NCI-H1092 treated with DMSO at 0.1 percent for 48 hours (cell line): ENCODE measurements at places on chromosomes 3 and 15.
A peak's percentile ranks its signal among the peaks of the same experiment; 100 is the strongest.

- DNase-seq = no peak
These were observed 5.4 kb downstream of the SEMA3F start for GRCh38 chr3:50160561-50160983.

DNA sequence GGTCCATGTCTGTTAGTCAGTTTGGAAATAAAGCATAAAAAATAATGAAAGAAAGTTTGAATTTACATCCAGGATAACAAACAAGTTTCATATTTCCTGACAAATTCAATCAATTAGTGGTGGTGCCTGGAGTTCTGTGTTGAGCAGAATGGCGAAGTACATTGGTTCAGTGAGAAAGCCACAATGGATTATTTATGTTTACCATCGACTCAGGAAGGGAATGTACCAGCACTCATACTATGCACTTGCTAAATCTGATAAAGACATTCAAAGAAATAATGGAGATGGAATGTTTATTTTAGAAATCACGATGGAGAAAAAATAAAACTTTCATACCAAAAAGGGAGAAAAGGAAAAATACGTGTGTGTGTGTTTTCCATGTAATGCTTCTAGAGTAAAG lies 45.3 kb upstream of the MME start:
- no peak for DNase-seq

- DNase-seq = peak; percentile 5
These were observed 199.1 kb downstream of the LRRN1 start for GRCh38 chr3:3998140-3998922.

- peak; percentile 45 for DNase-seq
These were observed 800 bp downstream of the DAG1 start for GRCh38 chr3:49470714-49471420.

GRCh38 chr3:179446501-179446900 lies 4.8 kb downstream of the GNB4 start:
- no peak for DNase-seq

DNA sequence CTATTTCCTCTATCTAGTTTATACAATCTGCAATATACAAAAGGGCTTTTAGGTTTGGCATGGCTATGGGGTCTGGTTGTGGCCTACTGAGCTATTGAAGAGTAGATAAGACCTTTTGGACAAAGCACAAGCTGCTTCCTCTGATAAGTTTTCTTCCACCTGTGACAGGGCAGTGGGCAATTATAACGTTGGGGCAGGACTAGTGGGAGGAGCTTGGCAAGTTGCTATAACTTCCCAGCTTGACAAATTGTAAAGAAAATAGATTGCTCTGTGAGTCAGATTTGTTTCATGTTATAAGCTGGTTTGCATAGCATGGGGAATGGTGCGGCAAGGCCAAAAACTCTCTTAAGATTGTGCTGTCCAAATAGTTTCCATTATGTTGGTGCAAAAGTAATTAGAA lies 64.9 kb downstream of the SLC7A14 start:
- no peak for DNase-seq

DNA sequence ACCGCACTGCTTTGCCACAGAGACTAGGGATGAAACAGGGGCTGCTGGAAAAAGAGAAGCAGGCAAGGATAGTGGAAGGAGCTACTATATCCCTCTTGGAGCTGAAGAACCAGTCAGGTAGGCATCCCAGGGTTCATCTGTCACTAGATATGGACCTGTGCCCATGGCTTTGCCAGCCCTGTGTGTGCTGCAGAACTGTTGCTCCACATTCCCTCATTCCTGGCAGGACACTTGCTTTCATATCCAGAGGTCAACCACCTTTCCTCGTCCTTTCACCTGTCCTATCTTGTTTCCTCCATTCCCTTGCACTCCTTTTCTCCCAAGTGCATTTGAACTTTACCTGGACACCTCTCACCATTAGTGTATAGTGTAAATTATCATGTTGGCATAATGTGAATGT lies 12.0 kb downstream of the SNRK start:
- DNase-seq = no peak

GRCh38 chr3:189049458-189050236 lies 122.1 kb upstream of the TPRG1 start:
- DNase-seq = no peak

GRCh38 chr15:63476229-63476632 lies 28.2 kb upstream of the USP3 start:
- DNase-seq = no peak

GRCh38 chr3:99536555-99537314 lies 101.7 kb upstream of the COL8A1 start:
- DNase-seq = no peak

GRCh38 chr3:69542805-69543429 lies 157.0 kb upstream of the FRMD4B start:
- no peak for DNase-seq

DNA sequence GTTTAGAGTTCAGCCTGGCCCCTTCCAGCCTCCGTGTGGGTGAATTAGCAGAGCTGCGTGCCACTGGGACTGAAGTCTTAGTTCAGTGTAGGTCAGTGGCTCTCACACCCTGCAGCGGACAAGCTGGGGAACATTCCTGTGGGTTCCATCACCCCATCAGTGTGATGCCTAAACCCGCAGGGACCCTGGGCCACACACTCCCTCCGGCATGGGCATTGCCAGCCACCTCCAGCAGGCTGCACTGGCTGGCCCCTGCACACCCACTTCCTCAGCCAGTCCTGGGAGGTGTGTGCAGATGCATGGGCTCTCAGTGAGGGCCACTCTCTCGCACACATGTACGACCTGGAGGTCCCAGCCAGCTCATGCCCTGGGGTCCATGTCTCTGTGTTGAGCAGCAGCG lies 32.1 kb upstream of the TOPBP1 start:
- no peak for DNase-seq

- DNase-seq = no peak
These were observed 36.0 kb downstream of the NECTIN3 start for GRCh38 chr3:111107662-111108035.

DNA sequence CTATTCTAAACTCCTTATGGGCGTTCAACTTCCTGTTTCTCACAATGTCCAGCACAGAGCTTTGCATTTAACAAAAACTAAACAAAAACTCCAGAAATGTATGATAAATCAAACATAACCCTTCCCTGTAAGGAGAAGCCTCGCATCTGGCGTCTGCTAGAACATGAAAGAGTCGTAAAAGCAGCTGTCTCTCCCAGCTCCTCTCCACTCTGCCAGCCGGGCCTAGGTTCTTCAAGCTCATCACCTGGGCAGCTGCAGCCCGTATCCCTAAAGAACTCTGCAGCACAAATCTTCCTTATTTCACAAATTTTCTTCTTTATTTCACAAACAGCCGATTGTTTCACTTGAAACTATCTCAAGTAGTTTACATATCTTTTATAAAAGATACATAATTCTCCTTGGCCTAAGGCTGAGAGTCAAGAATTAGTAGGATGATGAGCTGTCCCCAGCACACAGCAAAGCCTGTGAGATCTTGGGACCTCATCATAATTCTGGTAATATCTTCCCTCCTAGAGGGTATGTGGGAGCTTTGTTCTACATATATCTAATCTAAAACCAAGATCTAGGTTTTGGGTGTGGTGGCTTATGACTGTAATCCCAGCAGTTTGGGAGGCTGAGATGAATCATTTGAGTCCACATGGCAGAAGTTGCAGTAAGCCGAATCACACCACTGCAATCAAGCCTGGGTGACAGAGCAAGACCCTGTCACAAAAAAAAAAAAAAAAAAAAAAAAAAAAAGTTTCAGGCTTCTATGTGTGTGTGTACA lies 35.3 kb downstream of the ANXA2 start:
- no peak for DNase-seq

GRCh38 chr3:8864402-8865350 lies 95.3 kb upstream of the OXTR start:
- no peak for DNase-seq

DNA sequence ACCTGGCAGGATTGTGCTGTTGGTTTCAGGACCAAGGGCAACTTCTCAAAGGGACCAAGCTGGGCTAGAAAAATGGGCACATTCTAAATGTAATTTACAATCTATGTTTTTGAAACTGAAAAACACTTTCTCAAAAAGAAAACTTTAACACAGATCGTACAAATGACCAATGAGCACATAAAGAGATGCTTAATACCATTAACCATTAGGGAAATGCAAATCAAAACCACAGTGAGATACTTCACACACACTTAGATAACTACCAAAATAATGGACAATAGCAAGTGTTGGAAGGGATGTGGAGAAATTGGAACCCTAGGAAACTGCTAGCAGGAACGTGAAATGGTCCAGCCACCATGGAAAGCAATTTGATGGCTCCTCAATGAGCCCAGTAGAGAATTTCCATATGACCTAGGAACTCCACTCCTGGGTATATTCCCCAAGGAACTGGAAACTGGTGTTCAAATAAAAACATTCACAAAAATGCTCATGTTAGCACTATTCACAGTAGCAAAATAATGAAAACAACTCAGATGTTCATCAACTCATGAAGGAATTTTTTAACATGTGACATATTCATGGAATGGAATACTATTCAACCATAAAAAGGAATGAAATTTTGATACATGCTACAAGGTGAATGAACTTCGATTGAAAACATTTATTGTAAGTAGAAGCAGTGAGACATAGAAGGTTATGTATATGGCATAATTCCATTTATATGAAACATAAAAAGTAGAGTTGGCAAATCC lies 288.3 kb upstream of the NR2F2 start:
- DNase-seq = no peak

DNA sequence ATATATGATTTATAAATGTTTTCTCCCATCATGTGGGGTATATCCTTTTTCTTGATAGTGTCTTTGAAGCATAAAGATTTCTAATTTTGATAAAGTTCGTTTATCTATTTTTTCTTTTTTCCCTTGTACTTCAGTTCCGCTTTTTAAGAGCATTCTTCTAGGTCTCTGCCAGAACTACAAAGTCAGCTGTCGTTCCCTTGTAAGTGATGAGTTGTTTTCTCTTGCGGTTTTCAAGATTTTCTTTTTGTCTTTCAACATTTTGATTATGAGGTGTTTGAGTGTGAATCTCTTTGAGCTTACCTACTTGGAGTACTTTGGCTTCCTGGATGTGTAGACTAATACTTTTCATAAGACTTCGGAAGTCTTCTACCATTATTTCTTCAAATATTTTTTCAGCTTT lies 9.3 kb upstream of the PRICKLE2 start:
- DNase-seq = no peak

DNA sequence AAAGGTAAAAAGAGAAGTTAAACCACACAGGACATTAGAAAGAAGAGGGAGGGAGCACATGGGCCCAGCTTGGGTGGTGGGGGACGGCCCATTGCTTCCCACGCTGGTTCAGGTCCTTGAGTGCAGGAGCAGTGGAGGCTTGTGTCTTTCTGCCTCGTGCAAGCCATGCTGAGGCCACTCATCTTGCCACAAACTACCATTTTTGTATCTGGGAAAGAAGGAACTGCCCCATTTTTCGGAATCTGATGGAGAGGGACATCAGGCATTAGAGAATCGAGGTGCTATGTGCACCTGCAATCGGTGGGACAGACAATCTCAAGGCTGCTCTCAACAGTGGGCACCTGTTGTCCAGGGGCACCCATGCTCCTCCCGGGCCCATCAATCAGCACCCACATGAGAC lies 234.5 kb downstream of the KLF13 start:
- no peak for DNase-seq

DNA sequence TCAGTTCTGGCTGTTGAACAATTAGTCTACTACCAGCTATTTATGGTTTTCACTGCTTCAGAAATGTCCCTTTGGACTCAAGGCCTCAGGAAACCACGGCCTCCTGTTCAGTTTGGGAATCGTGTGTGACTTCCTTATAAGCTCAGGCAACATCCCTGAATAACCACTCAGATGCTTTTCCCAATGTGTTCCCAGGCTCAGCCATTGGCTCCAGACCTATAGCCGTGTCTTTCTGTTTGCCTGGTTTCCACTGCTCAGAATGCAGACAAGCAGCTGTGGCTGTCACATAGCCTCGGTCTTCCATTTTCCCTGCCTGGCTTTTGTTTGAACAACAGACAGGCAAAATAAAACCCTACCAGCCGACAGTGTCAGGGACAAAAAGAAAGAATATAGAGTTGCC lies 63.2 kb upstream of the ATP2B2 start:
- no peak for DNase-seq

DNA sequence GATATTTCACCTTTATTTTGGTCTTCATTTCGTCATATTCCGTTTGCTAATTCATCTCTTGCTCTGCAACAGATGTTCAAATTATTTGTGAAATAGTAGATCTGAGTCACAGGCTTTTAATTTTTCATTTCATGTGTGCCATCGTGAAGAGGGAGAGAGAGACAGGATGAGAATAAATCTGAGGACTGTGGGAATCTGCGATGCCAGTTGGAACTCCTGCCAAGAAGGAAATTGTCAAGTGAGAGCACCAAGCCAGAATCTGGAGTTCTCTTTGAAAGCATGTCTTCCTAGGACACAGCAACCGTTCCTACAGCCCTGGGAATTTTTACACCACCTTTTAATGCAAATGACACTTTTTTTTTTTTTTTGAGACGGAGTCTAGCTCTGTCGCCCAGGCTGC lies 48.8 kb downstream of the NSMCE3 start:
- DNase-seq = no peak

- DNase-seq = no peak
These were observed 54.9 kb downstream of the RAP2B start for GRCh38 chr3:153216928-153217327.

DNA sequence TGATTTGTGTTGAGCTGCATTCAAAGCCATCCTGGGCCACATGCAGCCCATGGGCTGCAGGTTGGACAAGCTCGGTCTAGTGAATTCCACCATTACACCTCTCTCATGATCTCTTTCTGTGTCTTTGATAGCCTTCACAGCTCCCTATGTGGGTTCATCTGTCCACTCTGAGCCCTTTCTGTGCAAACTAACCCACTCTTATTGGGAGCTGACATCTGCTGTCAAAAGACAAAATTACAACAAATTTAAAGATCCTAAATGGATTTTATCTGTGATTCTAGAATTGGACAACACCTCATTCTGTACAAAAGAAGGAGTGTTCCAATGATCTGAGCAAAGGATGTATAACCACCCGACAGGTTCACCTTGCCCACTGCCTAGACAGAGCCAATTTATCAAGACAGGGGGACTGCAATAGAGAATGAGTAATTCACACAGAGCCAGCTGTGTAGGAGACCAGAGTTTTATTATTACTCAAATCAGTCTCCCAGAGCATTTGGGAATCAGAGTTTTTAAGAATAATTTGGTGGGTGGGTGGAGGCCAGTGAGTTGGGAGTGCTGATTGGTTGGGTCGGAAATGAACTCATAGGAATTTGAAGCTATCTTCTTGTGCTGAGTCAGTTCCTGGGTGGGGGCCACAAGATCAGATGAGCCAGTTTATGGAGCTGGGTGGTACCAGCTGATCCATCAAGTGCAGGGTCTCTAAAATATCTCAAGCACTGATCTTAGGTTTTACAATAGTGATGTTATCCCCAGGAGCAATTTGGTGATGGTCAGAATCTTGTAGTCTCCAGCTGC lies 2.6 kb upstream of the XYLB start:
- no peak for DNase-seq

DNA sequence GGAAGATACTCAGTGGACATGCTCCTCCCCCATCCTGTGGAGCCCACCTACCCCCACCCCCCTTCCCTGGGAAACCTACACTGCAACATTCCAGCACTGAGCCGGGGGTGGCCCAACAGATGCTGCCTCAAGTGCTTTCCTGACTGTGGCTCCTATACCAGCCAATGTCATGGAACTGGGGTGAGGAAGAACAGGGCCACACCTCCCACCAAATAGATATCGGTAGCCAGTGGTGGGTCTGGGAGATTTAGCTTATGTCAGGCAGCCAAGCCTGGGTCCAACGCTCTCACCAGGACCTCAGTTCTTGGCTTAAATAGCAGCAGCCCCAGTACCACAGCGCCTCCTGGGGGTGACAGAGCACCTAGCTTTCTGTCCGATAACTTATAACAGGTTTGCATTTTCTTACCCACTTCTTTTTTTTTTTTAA lies 30.3 kb downstream of the CDC25A start:
- no peak for DNase-seq

- DNase-seq = no peak
These were observed 12.0 kb upstream of the ZNF592 start for GRCh38 chr15:84736375-84736774.
